SW480 (cell line): ENCODE measurements at places on chromosomes 6 and 20.

DNA sequence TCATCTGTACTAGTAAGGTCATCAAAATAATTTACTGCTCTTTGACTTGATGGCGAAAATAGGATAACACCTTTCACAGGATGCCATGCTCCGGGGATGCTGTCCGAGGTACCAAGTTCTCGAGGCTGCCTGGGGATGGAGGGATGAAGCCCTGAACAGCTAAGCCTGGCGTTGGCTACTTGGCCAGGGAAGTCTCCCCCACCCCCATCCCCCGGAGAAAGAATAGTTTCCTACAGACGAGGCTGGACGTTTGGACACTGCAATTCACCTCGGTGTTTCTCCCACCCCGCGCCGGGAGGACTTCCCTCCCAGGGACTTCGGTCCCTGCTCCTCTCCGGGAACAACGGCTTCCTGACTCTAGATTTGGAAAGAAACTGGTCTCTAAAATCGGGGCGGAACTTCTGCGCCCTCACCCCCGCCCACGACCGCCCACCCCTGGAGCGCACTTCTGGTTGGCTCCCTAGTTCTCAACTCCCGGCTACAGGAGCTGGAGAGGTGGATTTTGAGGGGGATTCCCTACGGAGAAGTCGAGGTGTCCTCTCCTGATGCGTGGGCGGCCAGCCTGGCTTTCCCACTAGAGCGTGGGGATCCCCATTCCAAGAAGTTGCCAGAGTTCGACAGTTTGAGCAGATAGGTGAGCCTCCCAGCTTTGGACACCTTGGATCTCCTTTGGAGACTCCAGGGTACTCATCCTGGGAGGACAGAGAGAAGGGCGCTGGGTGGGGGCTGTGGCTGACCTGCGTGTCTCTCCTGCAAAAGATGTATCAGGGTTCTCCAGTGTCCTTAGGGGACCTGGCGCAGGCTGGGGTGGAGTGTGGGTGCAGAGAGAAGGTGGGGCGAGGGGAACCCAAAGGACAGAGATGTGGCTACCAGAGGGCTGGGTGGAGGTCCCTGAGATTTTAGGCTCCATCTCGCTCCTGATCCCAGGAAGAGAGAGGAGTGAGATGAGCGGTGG, 1.1 kb downstream of the PCSK2 start:
- DNase-seq: no peak

DNA sequence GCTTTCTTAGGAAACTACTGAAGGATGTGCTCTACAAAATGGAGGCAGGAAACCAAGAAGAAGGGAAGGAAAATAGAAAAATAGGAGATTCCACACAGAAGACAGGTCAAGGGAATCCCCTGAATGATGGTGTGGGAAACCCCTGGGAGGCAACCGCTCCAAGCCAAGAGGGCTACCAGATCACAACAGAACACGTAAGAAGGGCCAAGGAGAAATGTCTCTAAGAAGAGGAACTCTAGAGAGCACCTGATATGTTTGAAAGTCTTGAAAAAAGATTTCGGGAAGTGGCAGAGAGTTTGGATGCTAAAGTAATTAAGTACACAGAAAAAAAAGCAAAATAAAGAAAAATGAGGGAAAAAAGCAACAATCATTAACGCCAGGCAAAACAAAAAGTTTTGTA, 7.1 kb downstream of the KIF13A start:
- no peak for DNase-seq

GRCh38 chr6:161101517-161101916, 109.9 kb downstream of the MAP3K4 start:
- no peak for DNase-seq

GRCh38 chr20:50308513-50309279, 118.1 kb downstream of the CEBPB start:
- DNase-seq: no peak

GRCh38 chr20:56952258-56953047, 314.0 kb downstream of the BMP7 start:
- no peak for DNase-seq

DNA sequence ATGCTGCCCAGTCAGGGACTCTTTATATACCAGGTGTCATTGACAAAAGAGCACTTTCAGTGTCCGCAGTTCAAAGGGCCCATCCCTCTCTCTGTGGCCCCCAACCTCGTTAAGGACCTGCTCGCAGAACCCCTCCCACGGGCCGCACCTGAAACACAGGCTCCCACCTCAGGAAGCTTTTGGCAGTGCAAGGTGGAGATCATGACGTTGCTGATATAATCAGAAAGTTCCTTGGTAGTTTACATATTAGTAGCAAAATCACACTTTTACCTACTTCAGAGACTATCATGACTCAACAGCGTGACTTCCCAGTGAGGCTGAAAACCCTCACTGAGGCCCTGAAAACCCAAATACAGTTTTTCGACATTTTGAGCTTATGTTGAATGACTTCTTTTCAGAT, 4.1 kb downstream of the TTLL2 start:
- DNase-seq: no peak
